ENCODE measurements at places on chromosomes 6 and 20. TPM values are rescaled to one million over a fixed set of nuclear protein-coding genes. Genes with fewer than 3 reads are reported as not detected.

The MICA gene
- 21.1 TPM for total RNA-seq

The FAM210B gene
- 30.8 TPM for total RNA-seq

The FLRT3 gene
- 35.2 TPM for total RNA-seq

The HLA-DQB2 gene
- not detected for total RNA-seq

The DNAH8 gene
- 0.39 TPM for total RNA-seq

The IL20RA gene
- not detected for total RNA-seq

The ADRM1 gene
- 90.4 TPM for total RNA-seq

The GTSF1L gene
- total RNA-seq: not detected

The SCGN gene
- total RNA-seq: not detected

The HLA-G gene
- not detected for total RNA-seq

The SLC13A3 gene
- 6.1 TPM for total RNA-seq

The APOM gene
- 3.8 TPM for total RNA-seq

The SAPCD1 gene
- total RNA-seq: 25.1 TPM

The NPEPL1 gene
- total RNA-seq: 34.0 TPM

The CCN6 gene
- total RNA-seq: not detected

The SLC16A10 gene
- total RNA-seq: 6.2 TPM

The CDSN gene
- not detected for total RNA-seq

The CDH4 gene
- total RNA-seq: 7.8 TPM

The TBXT gene
- not detected for total RNA-seq

The METTL24 gene
- 3.6 TPM for total RNA-seq

The C6orf118 gene
- total RNA-seq: 8.2 TPM

The TINAG gene
- total RNA-seq: not detected

The FNDC11 gene
- total RNA-seq: 1.5 TPM

The MAP7 gene
- 1.4 TPM for total RNA-seq

The C6orf89 gene
- total RNA-seq: 29.0 TPM

The MOXD1 gene
- 83.6 TPM for total RNA-seq

The SLC17A3 gene
- not detected for total RNA-seq

The EYA2 gene
- total RNA-seq: 1.3 TPM

The HDGFL1 gene
- total RNA-seq: not detected

The CTAGE9 gene
- not detected for total RNA-seq

The SPATS1 gene
- total RNA-seq: not detected

The CDH22 gene
- not detected for total RNA-seq

The ZNF334 gene
- total RNA-seq: 21.4 TPM

The NKX2-4 gene
- total RNA-seq: not detected

The CD83 gene
- 7.1 TPM for total RNA-seq

The IRAK1BP1 gene
- 7.8 TPM for total RNA-seq

The BPIFB2 gene
- not detected for total RNA-seq

The RAD21L1 gene
- total RNA-seq: not detected

The UBD gene
- total RNA-seq: not detected

The HTR1E gene
- total RNA-seq: not detected

The XKR7 gene
- 4.5 TPM for total RNA-seq

The MRPL2 gene
- 45.7 TPM for total RNA-seq

The AARS2 gene
- total RNA-seq: 32.1 TPM

The SLC22A3 gene
- total RNA-seq: not detected

The LSM2 gene
- total RNA-seq: 135 TPM

The HCK gene
- not detected for total RNA-seq

The ESF1 gene
- 20.7 TPM for total RNA-seq

The F13A1 gene
- total RNA-seq: 0.39 TPM

All from neural crest cell (in vitro differentiated cells).